ENCODE measurements at places on chromosomes 1 and 21.

DNA sequence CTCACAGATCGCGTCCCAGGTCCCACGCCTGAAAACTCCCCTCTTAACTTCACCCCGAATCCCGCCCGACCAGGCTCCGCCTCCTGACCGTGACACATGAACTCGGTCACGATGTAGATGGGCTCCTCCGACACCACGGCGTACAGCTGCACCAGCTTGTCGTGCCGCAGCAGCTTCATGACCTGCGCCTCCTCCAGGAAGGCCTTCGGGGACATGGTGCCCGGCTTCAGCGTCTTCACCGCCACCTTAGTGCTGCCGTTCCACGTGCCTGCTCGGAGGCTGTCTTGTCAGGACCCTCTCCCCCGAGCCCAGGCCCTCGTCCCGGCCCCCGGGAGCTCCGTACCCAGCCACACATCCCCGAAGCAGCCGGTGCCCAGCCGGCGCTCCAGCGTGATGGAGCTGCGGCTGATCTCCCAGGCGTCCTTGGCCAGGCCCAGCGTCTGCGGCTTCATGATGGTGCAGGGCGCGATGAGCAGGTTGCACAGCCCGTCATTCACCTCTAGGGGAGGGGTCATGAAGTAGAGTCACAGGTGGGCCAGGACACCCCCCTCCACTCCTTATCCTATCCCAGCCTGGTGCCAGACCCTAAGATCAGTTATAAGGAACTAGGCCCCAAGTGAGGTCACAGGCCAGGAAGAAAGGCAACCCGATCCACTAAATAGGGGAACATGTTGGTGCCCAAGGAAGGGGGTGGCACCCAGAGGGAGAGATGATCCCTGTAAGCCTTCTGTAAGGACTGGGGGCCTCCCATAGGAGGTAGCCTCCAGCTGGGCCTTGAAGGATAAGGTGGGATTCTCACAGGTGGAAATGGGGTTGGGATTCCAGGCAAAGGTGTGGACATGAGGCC is 11.6 kb upstream of the AHDC1 start:
- no peak for DNase-seq

GRCh38 chr1:99763956-99764355 is 2.5 kb downstream of the FRRS1 start:
- DNase-seq, result no peak

GRCh38 chr1:156257711-156258110 is 9.9 kb upstream of the PAQR6 start:
- no peak for DNase-seq

GRCh38 chr1:176826265-176826664 is 338.2 kb downstream of the ASTN1 start:
- no peak for DNase-seq

GRCh38 chr1:201353186-201353940 is 24.1 kb downstream of the TNNT2 start:
- no peak for DNase-seq

DNA sequence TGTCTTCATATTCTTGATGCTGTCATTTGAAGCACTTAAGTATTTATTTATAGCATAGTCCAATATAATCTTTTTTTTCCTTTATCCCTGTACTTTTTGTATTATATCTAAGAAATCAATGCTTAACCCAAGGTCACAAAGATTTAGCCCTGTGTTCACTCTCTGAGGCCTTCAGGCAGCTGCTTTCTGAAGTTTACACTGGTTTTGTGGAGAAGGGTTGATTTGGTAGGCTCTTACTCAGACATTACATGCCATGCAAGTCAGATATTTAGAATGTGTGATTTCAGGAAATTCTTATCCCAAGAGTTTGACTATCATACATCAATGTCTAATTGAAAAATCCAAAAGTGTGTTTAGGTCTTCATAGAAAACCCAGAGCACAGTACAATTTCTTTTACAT is 56.3 kb downstream of the PALMD start:
- DNase-seq, result no peak

GRCh38 chr1:185343306-185343705 is 26.3 kb upstream of the IVNS1ABP start:
- no peak for DNase-seq

DNA sequence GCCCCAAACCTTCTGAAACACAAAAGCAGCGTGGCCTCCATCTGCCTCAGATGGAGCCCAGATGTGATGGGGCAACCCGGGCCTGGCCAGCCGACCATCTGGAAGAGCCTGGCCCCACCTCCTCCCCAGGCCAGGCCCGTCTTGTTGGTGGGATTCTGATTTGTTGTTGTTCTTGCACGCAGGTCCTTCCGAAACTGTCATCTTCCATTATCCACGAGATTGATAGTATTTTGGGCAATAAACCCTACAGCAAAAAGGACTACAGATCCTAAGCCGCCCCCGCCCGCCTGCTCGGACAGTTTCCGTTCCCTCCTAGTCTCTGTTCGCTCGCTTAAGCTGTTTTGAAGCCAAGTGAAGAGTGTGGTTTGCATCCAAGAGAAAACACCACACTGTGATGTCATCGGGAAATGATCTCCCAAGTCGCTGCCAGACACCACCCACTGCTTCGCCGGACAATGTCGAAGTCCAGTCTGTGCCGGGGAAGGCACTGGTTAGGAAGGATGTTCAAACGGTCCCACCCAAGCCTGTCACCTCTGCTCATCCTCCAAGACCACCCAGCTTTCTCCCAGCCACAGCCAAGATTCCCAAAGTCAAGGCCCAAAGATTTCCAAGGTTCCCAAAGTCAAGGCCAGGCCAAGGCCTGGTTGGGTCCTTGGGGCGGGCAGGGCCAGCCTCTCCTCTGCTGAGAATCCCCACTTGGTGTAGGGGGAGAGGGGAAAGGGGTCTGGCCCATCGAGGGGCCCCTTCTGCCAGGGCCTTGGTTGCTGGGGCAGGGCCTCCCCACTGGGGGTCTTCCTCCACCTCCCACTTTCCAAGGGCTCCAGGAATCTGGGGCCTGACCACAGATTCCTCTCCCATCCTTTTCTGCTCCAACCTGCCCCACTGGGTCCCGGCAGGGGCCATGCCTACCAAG is 52.9 kb downstream of the KCNAB2 start:
- no peak for DNase-seq

DNA sequence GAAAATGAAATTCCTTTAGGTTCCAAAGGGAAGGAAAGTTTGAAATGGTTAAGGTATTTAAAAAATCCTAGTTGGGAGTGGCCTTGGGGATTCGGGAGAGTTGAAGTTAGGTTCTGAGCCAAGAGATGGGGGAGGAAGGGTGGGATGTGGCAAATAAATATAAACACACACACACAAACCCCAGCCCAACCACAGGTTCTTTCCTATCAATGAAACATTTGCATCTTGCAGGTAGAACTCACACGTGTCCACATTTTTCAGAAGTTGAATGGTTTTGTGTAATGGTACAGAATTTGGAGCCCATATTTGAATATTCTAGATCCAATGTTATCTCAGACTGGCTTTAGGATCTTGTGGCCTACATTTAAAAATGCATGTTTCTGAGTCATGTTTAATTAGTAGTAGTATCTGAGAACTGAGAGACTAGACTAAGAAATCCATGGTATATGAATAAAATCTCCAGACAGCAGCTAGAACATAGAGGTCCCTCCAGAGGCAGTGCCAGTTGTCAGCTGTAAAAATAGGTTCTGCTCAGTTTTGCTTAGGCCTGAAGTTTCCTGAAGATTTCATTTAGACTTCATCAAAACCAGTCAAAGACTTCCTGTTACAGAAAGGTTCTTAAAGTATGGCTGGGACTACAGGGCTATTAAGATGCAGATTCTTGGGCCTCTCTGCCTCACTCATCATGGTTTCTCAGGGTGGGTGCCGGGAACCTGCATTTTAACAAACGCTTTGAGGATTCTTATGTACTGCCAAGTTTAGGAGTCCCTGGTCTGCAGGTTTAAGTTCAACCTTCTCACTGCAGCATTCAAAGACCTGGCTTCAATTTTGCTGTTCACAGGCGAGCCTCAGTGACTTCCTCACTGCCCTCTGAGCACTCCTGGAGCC is 21.3 kb downstream of the RUNX1 start:
- DNase-seq, result no peak

DNA sequence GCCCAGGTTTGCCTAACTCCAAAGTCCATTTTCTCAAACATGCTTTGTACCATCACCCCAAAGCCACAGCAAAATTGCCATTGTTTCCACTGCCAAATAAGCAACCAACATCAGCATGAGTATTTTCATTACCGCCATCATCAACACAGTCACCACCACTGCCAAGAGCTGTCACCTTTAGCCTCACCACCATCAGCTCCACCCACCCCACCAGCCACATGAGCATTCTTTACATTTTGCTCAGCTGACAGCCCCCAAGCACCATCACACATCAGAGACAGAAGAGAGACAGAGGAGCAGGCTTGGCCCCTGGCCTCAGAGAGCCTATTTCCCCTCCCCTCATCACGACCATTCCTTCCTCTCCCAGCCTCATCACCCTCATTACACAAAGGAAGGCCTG is 42.7 kb downstream of the TAS1R2 start:
- DNase-seq, result no peak

GRCh38 chr1:98044071-98044697 is 123.3 kb upstream of the DPYD start:
- DNase-seq, result no peak

- DNase-seq, result no peak
Observed at GRCh38 chr1:101086783-101087182, 61.2 kb upstream of the DPH5 start.

GRCh38 chr1:192739476-192740184 is 69.2 kb upstream of the RGS2 start:
- DNase-seq, result no peak

DNA sequence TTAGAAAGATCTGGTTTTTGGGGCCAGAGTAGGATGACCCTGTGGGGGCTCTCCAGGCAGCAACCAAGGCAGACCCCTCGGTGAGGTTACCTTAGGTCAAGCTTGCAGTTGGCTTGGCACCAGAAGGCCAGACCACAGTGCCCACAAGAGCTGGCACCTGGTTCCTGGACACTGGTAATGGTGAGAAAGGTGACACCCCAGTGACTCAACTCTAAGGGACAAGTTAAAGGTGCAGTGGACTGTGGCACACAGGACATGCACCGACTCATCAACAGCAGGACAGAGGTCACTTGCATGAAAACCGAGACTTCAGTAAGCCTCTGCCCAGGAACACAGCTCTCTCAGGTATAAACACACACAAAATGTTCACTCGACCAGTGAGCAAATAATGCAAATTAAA is 6.7 kb downstream of the LRRC38 start:
- DNase-seq, result no peak

GRCh38 chr1:94100785-94101612 is 19.9 kb downstream of the ABCA4 start:
- no peak for DNase-seq

DNA sequence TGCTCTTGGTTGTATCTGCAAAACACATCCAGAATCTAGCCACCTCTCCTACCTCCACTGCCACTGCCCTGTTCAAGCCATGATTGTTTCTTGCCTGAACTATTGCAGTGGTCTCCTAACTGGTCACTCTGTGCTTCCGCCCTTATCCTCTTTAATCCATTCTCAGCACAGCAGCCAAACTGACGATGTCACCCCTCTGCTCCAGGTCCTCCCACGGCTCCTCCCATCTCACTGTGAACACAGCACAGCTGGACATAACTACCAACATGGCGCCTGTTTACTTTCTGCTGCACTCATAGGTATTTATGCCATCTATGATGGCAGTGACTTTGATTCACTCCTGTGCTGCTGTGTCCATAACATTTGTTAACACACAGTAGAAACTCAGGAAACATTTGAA is 406.7 kb downstream of the DISC1 start:
- no peak for DNase-seq

DNA sequence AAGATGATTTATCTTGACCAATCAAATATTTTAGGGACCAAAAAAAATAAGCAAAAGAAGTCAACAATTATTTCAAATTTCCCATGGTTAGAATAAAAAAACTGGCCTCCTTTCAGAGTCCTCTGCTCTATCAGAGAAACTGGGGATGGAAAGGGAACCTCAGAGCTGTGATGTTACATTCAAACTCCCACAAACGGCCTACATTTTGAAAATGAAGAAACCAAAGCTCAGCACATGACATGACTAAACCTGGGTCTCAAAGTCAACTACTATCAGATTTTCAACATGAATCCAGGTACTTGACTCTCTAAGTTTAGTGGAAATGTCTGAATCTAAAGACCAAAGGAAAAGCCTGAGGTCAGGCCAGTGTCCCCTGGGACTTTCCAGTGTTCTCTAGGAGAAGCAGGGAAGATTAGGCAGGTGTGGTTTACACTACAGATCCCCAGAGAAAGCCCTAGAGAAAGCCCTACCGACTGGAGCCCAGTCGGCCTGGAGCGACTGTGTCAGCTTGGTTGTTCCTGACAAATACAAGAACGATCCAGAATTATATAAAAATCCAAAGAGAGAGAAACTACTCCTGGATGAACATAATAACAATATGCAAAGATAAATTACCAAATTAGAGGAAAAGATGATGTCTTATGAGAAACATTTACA is 24.8 kb downstream of the JAK1 start:
- DNase-seq, result no peak

GRCh38 chr1:42815941-42816584 is 859 bp upstream of the ERMAP start:
- DNase-seq, result no peak

DNA sequence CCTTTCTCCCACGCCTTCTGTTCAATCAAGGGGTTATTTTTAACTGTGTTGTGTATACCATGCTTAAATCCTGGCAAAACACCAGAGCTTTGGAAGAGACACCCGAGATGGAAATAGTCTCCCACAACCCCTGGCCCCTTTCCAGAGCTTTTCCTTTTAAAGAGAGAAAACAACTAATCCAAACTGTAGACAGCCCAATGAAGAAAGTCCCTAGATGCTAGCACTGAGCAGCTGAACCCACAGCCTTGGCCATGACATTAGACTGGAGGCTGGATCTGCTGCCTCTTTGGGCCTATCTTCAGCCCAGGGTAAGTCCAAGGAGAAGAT is 64.9 kb upstream of the ARTN start:
- DNase-seq, result no peak

GRCh38 chr1:58082596-58082995 is 463.9 kb downstream of the OMA1 start:
- no peak for DNase-seq

DNA sequence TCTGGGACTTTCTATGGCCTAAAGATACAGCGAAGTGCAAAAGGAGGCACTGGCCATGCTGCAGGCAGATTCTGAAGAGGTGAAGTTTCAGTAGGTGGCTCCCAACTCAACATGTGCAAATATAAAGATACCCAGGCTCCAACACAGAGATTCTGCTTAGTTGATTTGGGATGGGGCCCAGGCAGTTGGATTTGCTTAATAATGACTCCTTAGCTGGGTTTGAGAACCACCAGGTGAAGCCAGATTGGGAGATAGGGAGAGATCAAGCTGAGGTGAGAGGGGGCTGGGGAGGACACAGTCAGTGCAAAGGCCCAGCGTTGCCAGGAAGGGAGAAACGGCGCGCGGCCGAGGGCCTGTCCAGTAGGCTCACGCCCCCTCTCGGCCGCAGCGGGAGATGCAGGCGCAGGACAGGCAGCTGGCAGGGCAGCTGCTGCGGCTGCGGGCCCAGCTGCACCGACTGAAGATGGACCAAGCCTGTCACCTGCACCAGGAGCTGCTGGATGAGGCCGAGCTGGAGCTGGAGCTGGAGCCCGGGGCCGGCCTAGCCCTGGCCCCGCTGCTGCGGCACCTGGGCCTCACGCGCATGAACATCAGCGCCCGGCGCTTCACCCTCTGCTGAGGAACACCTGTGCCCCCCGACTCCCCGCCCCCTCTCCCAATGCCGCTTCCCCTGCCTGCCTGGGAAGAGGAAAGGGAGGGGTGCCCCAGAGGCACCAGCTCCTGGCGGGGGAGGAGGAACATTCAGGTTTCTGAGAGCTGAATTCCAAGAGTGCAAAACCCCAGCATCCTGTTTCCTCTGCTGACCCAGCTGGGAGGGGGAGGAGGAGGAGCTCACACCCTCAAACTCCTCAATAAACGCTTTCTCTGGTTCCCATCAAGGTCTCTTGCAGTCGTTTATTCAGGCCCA is 1.2 kb downstream of the FAM167B start:
- DNase-seq, result no peak

All from vagina (tissue), 2 donors.